ENCODE measurements at places on chromosomes 5 and 9.

GRCh38 chr5:139108063-139108824 lies 89.9 kb downstream of the SIL1 start:
- peak; percentile 6 for DNase-seq

DNA sequence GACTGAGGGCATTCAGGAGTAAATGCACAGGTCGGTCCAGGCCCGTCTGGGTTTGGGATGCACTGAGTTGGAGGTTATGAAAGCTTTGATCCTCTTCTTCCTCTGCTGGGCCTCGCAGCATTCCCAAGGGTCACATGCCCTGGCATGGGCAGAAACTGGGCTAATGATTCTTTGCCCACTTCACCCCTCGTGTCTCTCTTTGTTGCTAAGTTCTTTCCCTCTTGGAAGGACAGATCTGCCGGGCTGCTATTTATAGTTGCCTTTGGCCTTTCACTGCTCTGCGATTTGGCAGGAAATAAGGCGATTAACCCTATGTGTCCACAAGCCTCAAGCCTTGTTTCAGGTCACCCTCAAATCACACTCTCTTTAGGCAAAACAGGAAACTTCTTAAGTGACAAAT lies 66.9 kb downstream of the ENTREP1 start:
- no peak for DNase-seq

- no peak for DNase-seq
Observed at GRCh38 chr5:134846641-134846960, 833 bp downstream of the C5orf24 start.

DNA sequence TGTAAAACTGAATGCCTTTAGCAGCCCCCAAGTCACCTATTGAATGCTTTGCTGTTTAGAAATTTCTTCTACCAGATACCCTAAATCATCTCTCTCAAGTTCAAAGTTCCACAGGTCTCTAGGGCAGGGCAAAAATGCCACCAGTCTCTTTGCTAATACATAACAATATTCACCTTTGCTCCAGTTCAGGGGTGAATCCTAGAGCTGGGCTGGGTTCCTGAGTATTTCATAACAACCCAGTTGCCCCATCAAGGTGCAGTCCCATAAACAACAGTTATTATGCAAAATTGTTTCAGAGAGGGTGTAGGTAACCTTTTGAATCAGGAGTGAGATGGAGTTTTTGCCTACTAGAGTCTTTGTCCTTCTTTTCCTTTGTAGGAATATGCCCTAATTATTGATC lies 19.0 kb upstream of the C1QTNF3 start:
- DNase-seq: no peak

DNA sequence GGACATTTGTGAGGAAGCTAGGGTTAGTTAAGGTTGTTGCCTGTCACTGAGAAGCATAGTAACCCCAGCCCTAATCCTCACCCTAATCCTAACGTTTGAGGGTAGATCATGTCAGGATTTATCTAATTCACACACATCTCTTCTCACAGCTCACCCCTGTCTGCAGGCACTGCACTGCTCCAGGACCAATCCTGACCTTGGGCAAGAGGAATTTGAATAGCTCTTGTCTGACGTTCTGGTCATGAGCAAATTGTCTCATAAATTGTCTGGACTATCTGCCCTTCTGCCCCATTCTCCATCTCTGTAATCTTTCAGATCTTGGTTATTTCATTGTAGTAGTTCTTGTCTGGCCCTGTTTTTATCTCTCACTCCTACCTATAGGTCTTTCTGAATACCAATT lies 18.7 kb downstream of the CRHBP start:
- DNase-seq: no peak

DNA sequence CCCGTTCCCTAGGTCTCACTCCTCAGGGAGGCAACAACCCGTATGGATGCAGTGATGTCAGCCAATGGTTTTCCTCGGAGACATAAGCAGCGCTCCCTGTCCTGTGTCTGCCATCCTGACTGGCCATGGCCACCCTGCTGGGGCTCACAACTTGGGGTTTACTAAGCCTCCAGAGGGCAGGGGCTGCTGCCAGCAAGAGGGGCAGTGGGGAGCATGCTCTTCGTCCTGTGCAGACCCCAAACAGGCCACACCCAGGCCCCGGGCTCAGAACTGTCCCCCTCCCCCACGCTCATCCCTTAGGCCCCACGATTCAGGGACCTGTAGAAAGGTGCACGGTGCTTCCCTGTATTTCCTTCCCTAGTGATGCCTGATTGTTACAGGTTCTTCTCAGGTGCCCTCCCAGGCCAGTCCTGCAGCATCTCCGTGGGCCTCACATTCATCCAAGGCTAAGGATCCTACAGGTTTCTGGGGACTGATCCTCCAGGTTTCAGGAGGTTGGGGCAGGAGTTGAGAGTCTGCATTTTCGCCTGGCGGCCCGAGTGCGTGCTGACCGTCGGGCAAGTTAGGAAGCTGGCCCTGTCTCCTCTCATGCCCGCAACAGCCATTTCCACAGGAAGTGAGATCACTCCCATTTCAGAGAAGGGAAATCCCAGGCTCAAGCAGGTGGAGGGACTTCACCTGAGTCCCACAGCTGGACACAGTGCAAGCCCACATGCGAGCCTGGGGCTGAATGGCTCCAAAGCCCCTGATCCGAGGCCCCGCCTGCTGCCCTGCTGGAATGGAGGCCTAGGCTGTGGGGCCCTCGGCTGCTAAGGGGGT lies 217.6 kb downstream of the ROR2 start:
- DNase-seq: no peak

DNA sequence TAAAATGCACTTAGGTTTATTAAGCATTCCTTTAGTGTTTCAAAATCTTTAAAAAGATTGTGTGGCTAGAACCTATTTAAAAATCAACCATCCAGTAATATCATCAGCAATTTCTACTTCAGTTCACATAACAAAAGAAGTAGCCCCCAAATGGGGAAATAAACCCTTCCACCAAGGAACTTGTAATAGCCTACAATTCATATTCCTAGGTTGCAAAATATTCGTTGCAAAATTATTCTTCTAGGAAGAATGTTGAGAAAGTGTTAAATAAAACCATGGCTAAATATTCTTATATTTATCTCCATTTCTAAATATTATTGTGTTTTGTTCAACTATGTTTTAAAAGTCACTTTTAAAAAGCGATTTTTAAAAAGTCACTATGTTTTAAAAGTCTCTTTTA lies 177.9 kb upstream of the PRLR start:
- DNase-seq: no peak

DNA sequence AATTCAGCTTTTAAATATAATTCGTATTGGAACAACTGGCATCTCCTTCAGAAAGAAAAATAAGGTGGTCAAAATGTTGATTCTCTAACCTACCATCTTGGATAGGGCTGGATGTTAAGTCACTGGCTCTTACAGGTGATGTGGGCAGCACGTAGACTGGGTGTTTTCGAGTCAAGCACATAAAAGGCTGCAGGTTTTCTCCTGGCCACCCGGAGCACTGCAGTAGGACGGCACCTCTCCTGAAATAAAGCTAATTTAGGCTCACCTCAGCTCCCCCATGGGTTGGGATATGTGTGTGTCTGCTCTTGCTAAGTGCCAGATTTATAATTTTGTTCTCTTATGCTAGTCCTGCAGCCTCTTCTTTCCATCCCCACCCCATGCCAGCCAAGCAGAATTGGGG lies 80.3 kb downstream of the IQGAP2 start:
- no peak for DNase-seq

- DNase-seq: no peak
Observed at GRCh38 chr5:124889486-124889825, 143.0 kb upstream of the ZNF608 start.

DNA sequence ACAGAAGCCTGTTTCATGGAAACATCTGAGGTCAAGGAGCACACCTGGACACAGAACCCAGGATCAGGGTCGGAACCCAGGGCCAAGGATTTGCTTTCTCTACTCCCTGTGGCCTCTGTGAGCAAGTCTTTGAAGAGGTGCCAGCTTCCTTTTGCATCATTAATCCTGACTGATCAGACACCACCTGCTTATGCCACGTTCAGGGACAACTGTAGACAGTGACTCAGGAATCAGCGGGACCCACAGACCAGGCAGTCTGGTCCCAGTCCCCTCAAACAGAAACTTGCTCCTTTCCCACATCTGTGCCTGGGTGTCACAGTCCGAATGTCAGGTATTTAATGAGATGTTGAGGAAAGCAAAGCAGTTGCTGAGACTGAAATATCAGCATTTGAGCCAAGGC lies 154.8 kb downstream of the SGCD start:
- DNase-seq: no peak

DNA sequence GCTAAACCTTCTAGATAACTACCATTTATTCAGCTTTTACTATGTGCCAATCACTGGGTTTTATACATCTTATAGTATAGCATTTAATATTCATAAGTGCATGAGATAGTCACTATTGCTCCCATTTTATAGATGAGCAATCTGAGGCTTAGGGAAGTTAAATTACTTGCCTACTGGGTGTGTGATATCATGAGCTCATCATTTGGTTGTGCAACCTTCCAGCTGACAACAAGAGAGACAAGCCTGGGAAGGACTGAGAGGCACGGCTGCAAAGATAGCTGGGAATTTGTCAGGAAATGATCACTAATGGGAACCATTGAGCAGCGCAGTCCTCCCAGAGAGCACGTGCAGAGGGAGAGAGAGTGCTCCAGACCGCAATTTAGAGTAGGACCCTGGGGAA lies 481.6 kb upstream of the KIF2A start:
- no peak for DNase-seq

- peak; percentile 67 for DNase-seq
Observed at GRCh38 chr9:127574072-127574993, 37.7 kb upstream of the STXBP1 start.

GRCh38 chr5:10485142-10485795 lies 43.6 kb downstream of the ROPN1L start:
- DNase-seq: peak; percentile 33

DNA sequence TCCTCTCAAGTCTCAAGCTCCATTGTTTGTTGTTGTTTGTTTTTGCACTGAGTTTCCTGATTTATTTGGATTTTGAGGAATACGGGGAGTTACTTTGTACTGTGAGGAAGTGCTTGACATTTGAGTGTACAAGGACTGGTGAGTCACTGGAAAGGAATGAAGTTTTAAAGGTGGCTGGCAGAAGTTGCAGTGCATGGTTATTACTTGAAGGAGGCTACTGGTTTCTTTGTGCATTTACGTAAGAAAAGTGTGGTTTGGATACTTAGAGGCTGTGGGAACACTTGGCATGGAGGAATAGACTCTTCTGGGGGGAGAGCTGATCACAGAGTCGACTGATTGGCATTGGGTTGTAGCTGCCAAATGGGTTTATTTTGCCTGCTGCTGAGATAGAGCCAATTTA lies 919.0 kb downstream of the TAF11L14 start:
- no peak for DNase-seq

DNA sequence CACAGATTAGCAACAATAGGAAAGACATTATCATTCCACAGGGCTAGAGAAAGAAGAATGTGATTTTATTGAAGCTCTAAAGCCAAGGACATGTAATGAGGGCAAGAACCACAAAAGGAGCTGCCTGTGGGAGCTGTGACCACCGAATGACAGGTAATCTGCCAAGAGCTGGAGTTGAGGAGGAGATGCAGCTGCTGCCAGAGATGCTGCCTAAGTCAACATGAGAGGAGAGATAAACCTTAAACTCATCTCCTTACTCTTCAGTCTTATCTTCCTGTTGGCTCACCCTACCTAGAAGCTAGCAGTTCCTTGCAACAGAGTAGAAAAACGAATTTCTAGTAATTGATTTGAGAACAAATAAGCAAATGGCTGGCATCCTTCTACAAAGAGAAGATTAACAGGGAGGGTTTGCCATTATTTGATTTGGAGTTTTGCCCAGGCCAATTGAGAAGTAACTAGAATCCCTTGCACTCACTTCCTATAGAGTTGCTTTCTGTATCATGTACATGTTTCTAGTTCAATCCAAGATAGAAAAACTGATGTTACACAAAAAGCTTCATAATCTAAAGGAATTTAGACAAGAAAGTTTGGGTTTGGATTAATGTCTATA lies 539.2 kb downstream of the TLE1 start:
- DNase-seq: no peak

GRCh38 chr5:113379936-113380806 lies 54.6 kb downstream of the TSSK1B start:
- DNase-seq: no peak

DNA sequence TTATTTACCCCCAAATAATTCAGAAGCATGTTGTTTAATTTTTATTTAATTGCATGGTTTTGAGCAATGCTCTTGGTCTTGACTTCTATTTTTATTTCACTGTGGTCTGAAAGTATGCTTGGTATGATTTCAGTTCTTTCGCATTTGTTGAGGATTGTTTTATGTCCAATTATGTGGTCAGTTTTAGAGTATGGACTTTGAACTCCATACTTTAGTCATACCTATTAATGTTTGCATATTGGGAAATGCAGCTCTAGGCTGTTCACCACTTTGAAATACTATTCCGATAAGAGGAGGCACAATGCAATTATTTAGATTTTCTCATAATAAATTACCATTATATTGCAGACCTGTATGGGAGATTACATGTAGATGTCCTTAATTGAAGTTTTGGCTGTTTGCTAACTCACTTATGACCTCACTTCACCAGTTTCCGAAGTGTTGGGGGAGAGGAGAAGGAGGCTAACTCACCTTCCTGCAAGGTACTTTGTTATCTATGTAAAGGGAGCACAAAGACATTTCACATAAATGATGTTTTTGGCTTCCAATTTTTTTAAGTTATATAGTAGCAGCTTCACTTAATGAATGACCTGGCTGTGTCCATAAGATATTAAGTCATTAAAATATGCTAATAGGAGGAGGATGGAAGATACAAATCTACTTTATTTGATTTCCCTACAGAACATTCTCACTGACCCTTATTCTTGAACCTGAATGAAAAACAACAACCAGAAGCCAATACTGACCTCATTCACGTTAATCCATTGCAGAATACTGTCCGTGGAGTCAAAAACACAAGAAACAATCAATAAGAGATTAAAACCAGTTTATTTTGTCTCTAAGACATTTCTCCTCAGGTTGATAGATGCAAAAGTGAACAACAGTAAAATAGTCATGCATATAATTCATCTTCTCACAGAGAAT lies 970.3 kb upstream of the ARRDC3 start:
- peak; percentile 35 for DNase-seq

DNA sequence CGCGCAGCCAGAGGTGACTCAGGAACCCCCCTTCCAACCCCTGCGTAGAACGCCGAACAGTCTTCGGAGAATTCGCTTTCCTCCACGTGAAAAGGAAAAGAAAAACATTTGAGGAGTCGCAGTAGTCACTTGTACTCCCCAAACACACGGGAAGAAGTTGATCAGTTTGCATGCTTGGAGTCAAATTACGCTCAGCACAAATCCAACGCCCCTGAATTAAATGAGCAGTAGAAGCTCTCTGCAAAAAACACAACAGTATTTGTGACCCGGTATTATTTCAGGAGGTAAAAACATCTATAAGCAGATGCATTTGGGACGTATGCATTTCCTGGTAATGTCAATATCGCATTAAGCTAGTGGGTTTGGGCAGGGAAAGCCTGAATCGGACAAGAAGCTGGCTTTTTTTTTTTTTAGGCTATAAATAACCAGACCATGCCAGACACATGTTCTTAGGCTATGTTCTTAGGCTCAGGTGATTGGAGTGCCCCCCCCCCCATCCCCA lies 854 bp upstream of the ARL15 start:
- DNase-seq: no peak

GRCh38 chr5:171857489-171857876 lies 71.9 kb downstream of the SMIM23 start:
- no peak for DNase-seq

GRCh38 chr5:67425514-67425913 lies 228.9 kb upstream of the CD180 start:
- DNase-seq: peak; percentile 26

GRCh38 chr9:122015170-122015821 lies 77.8 kb downstream of the TTLL11 start:
- no peak for DNase-seq

Data from AG10803 (cell line).